T follicular helper cell (primary cell): ENCODE measurements at places on chromosomes 3 and 15.
A peak's percentile ranks its signal among the peaks of the same experiment; 100 is the strongest.

GRCh38 chr3:143783851-143784370, 64.4 kb downstream of the SLC9A9 start:
- DNase-seq = no peak

- DNase-seq = no peak
Observed at GRCh38 chr3:189901481-189901880, 219.2 kb downstream of the P3H2 start.

GRCh38 chr3:197795200-197795599, 4.1 kb downstream of the LRCH3 start:
- no peak for DNase-seq

DNA sequence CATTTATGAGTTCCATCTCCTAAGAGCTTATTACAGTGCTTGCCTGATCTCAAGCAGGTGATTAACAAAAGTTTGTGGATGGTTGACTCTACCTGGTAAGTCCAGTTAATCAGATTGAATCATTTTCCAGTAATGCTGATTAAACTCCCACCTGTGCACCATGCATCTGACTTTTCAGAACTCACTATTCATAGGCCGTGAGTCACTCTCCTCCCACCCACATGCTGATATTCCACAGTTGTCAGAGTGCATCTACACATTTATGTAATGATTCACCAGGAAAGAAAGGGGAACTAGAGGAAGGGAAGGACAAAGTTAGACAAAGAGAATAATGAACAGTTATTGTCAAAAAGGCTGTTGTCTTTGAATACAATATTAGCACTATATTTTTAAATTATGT, 106.2 kb upstream of the UBE3A start:
- DNase-seq = no peak

DNA sequence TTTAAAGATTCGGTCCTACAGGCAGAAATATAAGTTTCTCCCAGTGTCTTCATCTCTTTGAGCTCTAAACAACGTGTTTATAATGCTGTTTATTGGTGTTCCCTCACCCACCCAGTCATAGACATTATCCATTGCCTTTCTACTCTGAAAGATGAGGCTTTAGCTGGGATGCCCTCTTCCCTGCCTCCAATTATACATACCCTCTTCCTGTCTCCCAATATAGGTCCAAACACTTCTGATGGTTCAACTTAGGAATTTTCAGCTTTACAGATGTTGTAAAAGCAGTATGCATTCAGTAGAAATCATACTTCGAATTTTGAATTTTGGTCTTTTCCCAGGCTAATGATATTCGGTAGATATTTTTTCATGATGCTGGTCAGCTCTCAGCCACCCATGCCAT, 2.6 kb downstream of the CMTM8 start:
- no peak for DNase-seq

DNA sequence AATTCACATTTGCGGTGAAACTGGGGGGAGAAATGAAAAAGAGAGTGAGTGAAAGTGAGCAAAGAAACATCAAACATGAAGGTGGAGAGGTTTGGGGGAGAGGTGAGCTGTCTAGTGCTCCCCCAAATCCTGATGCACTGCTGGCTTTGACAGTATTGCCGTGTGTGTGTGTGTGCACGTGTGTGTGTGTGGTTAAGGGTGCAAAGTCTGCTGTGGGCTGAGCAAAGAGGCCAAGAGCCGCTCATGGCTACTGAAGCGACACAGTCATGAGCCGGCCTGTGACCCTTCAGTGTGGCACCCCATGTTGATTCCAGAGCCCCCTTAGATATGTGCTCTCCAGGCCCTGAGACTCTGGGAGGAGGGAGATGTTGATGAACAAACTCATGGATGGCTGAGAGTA, 94.3 kb downstream of the DGKG start:
- no peak for DNase-seq

GRCh38 chr3:186717039-186717457, at the start of gene KNG1:
Gene KNG1 (plus strand): TSS chr3:186717359. CDS start chr3:186717543, 184 bp downstream.
- no peak for DNase-seq

GRCh38 chr3:14431917-14432834, 29.8 kb downstream of the SLC6A6 start:
- peak; percentile 92 for DNase-seq

GRCh38 chr3:67515778-67516177, 138.6 kb downstream of the SUCLG2 start:
- no peak for DNase-seq

- no peak for DNase-seq
Observed at GRCh38 chr3:183503746-183504145, 51.8 kb downstream of the KLHL6 start.

GRCh38 chr3:57557085-57557537, 1.0 kb downstream of the PDE12 start:
- peak; percentile 9 for DNase-seq

DNA sequence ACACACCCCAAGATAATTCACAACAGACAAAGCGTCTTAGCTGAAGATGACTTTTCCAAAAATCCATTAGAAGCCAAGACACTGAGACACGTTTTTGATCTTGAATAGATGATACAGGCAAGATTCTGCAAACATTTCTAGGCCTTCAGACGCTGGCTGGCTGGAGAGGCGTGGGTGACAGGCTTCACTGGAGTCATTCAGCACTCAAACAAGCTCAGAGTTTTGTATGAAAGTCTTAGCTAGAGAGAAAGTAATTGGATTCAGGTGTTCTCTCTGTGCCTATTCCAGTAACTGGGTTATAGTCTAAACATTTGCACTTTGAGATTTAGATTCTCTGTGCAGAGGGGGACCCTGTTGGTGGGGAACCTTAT, 147.7 kb upstream of the BHLHE40 start:
- no peak for DNase-seq

DNA sequence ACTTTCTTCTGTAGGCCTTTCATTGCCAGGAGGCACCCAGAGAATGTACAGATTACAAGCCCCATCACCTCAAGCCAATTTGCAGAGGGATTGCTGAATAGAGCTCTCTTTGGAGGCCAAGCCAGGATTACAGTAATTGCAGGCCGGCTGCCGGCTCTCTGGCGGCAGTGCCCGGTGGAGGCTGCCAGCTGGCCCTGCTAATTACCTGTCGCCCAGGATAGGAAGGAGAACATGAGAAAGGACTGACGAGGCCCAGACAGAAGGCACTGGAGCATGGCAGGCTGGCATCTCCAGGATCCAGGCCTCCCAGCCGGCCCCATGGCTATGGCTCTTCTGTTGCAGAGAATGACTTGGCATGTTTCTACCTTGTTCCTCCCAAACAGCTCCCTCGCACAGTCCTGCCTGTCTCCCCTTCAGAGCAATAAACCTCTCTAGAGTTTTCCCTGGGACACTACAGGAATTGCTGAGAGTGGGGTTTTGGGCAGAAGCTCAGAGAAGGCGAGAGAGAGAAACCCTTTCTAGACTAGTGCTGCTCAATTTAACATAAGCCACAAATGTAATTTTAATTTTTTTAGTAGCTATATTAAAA, 273.6 kb upstream of the PROK2 start:
- no peak for DNase-seq

DNA sequence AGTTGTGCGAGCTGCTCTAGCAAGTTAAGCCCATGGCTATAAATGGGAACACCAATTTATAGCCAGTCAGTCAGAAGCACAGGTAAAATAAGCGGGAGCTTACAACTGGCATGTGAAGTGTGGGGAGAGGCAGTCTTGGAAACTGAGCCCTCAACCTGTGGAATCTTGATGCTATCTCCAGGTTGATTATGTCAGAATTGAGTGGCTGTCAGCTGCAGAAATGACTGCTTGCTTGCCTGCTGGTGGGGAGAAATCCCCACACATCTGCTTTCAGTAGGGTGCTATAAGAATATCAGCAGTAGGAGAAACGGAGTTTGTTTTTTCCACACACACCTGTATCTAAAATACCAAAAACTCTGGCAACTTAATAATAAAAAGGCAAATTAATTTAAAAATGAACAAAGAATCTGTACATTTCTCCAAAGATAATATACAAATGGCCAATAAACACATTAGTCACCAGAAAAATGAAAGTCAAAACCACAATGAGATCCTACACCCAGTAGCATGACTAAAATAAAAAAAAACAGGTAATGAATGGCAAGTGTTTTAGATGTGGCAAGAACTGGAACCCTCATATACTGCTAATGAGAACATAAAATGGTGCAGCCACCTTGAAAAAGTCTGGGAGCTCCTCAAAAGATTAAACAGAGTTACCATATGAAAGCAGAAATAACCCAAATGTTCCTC, 26.0 kb upstream of the MAP4 start:
- DNase-seq = no peak

DNA sequence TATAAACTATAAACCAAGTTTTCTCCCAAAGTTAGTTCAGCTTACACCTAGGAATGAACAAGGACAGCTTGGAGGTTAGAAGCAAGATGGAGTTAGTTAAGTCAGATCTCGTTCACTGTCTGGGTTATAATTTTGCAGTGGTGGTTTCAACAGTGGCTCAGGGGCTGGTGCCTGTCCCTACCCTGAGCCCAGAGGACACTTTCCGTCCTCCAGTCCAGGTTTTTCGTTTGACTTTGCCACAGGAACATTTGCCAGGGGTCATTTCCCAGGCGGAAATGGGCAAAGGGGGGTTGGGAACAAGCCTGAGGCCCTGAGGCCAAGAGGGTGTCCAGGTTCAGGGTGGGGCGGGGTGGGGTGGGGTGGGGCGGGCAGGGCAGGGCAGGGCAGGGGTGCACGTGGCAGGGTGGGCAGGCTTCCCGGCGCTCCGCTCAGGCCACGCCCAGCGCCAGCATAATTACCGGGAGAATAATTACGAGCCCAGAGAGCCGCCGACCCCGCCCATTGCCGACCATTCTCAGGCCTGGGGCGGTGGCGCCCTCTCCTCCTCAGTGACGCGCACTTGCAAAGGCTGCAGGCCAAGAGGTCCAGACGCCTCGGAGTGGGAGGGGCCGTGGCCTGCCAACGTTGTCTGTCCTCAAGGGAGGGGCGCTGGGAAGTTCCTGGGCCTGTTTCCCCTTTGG, 70.4 kb downstream of the KLF13 start:
- DNase-seq = no peak

GRCh38 chr3:132641837-132642538, 17.6 kb downstream of the ACAD11 start:
- no peak for DNase-seq

- peak; percentile 6 for DNase-seq
Observed at GRCh38 chr3:135895106-135895733, 70.3 kb upstream of the PPP2R3A start.

- DNase-seq = no peak
Observed at GRCh38 chr3:22159004-22159695, 408.1 kb upstream of the ZNF385D start.

GRCh38 chr3:134976948-134977347, 181.9 kb downstream of the EPHB1 start:
- no peak for DNase-seq

DNA sequence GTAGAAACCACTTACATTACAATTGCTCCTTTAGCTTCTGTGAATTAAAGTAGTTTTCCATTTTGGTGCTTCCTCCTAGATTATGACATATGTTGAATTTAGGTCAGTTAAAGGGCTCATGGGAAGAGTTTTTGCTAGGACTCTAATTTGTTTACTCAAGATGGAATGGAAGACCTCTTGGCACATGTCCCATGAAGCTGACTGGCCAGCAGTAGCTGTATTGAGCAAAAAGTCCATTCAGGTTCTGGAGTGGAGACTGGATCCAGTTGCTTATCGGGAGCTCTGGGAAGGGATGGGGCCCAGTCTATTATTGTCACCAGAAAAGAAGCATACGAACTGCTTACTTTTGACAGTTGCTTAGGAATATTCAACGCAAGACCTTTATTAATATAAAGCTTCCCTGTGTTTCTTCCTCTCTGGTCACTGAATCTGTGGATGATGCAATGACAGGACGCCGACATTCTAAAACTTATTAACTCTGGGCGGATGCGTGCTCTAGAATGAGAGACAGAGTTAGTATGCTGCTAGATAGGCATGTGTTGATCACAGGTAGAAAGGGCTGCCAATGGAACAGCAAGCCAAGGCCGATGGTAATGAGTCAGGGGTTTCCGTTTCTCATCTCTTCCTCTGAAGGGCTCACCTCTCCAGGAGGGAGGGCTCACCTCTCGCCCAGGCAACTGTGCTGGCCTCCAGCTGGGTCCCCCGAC, 155.8 kb downstream of the NR1D2 start:
- no peak for DNase-seq

- DNase-seq = no peak
Observed at GRCh38 chr3:153885359-153885758, 235.8 kb upstream of the ARHGEF26 start.

GRCh38 chr3:181709537-181710279, 2.0 kb upstream of the SOX2 start:
- DNase-seq = peak; percentile 43

DNA sequence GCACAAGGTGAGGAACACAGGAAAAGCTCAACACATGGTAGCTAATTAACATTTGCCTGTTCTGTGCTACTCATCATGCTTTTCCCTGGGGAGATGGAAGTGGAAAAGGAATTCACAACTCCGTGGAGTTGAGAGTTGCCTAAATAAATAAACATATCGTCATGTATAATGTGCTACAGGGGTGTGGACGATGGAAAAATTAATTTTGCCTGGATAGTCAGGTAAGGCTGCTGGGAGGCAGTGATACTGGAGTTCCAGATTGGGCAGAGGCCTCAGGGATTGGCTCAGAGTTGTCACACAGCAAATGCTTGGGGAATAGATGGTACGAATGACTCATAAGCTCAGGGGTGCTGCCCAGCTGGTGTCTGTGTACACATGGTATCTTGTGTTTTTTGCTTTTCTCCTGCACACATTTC, 3.1 kb upstream of the ABHD6 start:
- DNase-seq = no peak

DNA sequence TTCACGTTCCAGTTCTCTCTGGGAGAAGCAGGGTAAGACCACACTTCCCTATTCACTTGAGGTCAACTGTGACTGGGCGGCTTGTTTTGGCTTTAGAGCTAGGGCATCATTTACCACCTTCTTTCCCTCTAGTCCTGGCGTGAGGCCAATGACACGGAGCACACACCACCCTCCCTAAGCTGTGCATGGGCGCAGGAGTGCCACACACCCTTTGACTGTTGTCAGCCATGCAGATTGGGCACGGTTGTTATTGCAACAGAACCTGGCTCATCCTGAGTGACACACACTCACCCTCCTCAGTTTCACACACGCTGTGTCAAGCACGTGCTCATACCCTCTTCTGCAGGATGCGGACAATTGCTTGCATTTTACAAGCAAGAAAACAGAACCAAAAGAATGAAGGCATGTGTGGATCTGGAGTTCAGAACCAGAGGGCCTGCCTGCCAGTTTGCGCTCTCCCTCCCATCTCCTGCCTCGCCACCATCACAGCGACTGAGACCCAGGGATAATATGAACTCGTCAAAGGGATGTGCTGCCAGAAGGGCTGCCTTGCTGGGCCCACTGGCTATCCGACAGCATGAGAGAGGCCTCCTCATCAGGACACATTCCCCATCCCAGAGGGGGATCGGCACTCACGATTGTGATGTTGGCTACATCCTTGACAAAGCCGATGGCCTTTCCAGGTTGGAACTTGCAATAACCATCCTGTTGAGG, 17.6 kb downstream of the CTSH start:
- no peak for DNase-seq
